ENCODE measurements at places on chromosomes 3 and 15. TPM values are rescaled to one million over a fixed set of nuclear protein-coding genes. Genes with fewer than 3 reads are reported as not detected.

CBLB gene
- 79.2 TPM for total RNA-seq

DNA sequence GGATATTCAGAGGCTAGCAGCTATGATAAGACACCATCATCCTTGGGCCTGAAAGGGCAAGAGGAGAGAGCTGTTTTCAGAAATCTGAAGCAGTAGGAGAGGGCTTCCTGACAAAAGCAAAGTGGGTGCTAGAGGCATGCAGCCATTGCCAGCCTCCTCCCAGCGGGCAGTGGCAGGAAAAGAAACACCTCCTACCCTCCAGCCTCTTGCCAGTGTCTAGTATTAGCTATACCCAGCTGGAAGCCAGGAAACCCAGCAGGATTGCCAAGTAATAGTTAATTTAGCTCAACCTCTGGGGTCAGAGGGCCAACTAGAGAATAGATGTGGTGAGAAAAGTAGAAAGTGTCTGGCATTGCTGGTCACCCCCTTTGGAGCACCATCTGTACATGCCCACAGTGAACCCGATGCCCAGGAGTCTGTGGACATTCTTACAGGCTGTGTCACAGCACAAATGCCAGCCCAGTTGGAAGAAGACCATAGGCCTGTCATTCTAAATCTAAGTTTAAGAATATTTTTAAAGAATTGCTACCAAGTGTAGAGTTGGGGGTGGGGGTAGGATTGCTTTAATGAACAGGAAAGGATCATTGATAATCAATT lies 85.3 kb downstream of the HCN4 start:
- H3K36me3 ChIP-seq: no peaks in the 10 kb centered on the region
- no peak overlapping the region for H3K4me3 ChIP-seq
- no peaks in the 10 kb centered on the region for H3K27me3 ChIP-seq
- H3K4me1 ChIP-seq: peaks cover 7% of the 10 kb centered on the region

- H3K4me3 ChIP-seq: no peak overlapping the region
- peaks cover 8% of the 10 kb centered on the region for H3K4me1 ChIP-seq
- DNase-seq: no peak
Observed at GRCh38 chr3:126858401-126858800, 124.5 kb upstream of the PLXNA1 start.

GRCh38 chr3:31948280-31948679 lies 32.8 kb downstream of the OSBPL10 start:
- no peaks in the 10 kb centered on the region for H3K27me3 ChIP-seq
- no peaks in the 10 kb centered on the region for H3K36me3 ChIP-seq
- no peak for DNase-seq
- H3K27ac ChIP-seq: peak overlapping the region; percentile 83
- no peak overlapping the region for H3K4me3 ChIP-seq
- peaks cover 19% of the 10 kb centered on the region for H3K4me1 ChIP-seq

- no peaks in the 10 kb centered on the region for H3K27me3 ChIP-seq
- no peak for DNase-seq
- no peak overlapping the region for H3K27ac ChIP-seq
- no peaks in the 10 kb centered on the region for H3K4me1 ChIP-seq
Observed at GRCh38 chr15:62491642-62492041, 326.6 kb upstream of the C2CD4B start.
